ENCODE measurements at places on chromosomes 11 and 22.

DNA sequence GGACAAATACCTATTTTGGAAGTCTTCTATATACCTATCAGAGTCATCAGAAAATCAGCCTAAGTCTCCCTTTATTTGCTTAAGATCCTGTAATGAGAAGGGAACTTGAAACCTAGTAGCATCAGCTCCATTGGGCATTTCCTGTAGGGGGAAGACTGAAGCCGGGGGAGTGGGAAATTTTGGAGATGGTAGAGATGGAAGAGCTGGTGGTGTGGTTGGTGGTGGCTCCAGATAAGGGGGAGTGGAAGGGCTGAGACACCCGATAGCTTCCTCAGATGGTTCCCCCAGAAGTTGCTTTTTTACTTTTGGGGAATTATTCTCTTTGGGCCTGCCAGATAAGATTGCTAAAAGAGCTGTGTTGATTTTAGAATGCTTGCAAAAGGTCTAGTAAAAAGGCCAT, 16.4 kb upstream of the EI24 start:
- no peak for DNase-seq

- DNase-seq, result no peak
Measured at GRCh38 chr11:12397931-12398334, 20.6 kb downstream of the PARVA start.

GRCh38 chr11:35605706-35606105, 12.6 kb upstream of the FJX1 start:
- no peak for DNase-seq

DNA sequence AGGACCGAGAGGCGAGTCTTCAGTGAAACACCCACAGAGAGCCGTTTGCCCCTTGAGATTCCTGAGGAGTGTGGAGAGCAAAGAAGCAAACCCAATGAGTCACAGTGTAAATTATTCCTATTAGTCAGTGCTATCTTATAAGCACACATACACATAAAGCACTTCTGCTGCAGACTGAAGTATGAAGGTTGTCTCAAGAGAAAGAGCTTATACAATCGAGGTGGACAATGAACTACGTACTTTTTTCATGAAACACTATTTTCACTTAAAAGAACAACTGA, 37.3 kb downstream of the GALNT18 start:
- no peak for DNase-seq

DNA sequence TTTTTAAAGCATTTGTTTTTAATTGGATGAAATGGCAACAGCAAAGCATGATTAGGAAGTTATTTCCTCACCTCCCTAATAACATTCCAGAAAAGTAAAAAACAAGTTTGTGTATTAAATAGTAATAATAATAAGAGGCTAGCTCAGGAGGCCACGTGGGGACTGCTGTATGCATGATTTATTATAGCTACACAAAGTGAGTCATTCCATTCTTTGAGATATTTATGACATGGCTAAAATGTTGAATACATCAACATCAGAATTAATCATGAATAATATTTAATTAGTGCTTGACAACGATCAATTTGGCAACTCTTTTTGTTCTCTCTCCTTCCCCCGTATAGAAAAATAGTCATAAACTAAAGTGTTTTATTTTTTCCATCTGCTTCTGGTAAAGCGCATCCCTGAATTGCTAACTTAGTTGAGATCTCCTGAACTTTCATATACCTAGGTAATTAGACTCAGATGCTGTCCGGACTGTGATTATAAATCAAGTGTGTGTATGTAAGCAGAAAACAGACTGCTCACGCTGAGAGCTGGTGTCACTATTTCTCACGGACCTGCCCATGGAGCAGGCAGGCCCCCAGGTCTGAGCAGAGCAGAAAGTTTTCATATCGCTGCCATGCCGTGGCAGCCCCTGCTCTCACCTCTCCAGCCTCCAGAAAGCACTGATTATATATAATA, 125.7 kb downstream of the WT1 start:
- no peak for DNase-seq

DNA sequence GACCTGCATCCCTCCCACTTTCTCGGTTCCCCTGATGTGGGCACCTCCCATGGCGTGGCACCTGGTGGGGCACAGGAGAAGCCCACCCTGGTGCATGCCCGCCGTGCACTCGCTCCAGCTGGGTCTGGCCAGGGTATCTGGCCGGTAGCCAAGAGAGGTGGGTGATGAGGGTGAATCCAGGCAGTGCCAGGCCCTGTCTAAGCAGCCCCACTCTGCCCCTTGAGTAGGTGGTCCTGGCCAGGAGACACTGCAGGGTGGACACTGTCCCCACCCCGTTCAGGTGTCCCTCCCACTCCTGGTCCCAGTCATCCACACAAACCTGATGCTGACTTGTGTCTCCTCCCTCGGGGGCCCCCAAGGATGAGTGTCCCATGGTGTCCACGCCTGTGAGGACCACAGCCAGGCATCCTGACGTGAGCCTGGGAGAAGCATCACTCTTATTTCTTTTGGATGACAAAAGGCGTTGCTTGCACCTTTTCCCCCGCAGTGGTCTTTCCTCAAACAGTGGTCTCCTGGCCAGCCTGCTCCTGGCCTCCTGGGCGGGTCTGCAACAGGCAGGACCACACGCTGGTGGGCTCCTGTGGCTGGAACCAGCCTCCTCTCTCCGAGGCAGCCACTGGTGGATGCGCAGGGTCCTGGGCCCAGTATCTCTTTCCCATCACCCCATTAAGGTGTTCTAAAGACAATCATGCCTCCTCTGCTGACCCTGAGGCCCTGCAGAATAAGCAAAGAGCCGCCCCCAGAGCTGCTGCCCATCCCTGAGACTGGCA, 922.3 kb downstream of the BRD1 start:
- DNase-seq, result no peak

DNA sequence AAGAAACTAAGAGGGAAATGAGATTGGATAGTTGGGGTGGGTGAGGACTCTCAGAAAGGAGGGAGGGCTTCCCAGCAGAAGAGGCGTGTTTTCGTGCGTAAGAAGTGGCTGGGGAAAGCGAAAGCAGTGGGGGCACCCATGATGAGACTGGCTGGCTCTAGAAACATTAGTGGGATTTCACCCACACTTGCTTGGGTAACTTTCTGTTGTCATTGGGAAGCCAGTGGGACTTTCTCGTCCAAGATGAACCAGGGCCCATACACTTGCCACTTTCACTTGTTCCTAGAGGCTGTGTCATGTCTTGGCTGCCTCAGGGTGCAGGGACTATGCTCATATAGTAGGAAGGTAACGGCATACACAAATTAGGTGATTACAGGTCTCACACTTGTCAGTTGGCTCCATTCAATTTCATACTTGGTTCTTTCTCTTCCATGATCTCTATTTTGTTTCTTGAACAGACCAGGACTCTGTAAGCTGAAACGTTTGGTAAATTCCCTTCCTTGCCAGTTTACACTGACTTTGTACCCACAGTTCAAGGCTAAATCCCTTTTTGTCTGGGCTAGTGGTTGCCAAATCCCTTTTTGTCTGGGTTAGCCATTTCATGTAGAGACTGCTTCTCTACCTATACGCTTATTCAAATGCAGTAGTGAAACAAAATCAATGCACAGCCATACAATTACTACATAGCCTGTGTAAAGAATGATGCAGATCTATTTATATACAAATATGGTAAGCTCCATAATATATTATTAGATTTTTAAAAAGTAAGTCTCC, 42.0 kb upstream of the CXCR5 start:
- DNase-seq, result peak; percentile 46

- no peak for DNase-seq
Measured at GRCh38 chr11:62726156-62726914, 922 bp downstream of the HNRNPUL2 start.

- DNase-seq, result no peak
Measured at GRCh38 chr11:70468256-70469195, 70.2 kb downstream of the CTTN start.

DNA sequence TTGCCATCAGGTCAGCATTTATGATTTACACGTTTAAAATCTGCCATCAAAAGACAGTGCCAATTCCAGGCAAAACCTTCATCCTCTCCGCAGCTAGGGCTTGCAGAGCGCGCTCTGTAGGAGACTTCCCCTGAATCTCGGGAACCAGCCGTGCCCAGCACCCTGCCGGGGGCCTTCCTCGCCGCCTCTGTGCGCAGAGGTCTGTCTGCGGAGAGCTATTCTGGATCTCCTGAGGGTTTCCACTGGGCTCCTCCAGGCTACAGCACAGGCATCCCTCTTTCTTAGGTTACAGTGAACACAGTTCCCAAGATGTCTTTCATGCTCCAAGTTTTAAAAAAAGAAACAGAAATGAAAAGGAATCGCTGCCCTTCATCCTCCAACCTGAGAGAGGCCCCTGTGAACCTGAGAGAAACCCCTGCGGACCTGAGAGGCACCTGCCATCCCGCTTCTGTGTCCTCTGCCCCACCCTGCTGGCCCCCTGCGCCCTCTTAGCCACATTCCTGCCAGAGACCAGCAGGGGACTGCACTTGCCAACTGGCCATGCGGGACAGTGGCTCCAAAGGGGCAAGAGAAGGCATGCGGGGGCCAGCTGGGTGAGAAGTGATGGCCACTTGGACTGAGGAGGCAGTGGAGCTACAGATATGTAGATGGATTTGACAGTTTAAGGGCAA, 16.1 kb downstream of the TP53AIP1 start:
- no peak for DNase-seq

DNA sequence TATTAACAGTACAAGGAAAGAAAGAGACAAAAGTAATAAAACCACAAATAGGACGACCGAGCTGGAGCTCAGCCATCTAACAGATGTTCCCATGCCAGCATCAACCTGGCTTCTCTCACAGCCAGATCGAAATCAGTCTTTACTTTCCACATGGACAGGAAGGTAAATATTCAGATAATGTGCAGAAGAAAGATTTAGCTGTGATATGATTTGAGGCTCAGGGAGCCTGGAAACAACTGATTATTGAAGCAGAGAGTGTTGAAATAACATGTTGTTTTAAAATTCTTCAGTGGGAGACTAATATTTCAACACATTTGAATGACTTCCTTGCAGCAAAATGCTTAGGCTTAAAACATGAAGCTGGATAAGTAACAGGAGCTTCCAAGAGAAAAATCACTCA, 546.8 kb downstream of the ETS1 start:
- no peak for DNase-seq

DNA sequence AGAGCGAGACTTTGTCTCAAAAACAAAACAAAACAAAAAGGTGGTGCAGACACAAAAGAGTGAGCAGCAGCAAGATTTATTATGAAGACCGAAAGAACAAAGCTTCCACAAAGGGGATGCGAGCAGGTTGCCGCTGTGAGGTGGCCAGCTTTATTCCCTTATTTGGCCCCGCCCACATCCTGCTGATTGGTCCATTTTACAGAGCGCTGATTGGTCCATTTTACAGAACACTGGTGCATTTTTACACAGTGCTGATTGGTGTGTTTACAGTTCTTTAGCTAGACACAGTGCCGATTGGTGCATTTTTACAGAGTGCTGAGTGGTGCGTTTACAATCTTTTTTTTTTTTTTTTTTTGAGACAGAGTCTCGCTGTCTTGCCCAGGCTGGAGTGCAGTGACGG, 77.4 kb downstream of the CECR2 start:
- DNase-seq, result no peak

DNA sequence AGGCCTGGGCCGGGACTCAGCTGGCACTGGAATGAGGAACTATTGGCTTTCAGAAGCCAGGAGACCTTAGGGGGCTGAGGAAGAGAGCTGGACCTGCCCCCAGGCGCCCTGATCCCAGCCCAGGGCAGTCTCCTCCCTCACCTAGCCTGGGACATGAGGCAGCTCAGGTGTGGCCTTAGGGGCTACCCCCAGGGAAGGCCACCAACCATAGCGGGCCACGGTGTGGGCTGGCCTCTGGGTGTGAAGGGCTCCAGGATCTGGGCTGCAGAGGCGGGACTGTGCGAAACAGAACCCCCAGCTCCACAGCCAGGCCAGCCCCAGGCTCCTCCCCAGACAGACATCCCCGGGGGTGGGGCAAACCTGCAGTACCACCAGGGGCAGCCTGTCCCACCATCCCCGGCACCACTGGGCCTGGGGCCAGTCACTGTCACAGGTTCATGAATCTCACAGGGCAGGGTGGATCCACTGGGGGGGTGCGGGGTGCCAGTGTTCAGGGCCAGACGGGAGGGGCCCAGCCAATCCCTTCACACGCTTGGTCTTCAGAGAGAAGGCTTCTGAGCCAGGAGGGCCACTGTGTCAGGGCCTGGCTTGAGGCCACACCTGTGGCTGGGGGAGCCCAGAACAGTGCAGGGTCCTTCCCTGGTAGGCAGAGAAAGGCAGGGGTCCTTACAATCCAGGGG, 3.5 kb downstream of the PLXNB2 start:
- DNase-seq, result no peak

DNA sequence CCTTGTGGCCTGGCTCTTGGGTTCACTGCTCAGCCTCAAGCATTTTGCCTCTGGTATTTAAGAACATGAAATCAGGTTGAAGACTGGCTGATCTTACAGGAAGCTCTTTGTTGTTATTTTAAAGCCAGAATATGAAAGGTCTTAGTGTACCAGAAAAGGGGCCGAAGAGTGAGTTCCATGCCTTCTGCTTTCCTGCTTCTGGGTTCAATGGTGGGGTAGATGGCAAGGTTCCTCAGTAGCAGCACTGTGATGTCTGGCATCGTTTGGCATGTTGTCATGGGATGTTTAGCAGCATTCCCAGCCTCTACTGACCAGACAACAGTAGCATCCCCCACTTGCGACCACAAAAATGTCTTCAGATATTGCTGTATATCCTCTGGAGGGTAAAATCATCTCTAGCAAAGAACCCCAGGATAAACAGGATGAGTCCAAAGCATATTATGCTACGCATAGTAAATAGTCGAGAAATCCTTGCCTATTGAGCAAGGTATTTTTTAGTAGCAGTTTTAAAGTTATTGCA, 2.4 kb downstream of the VPS26B start:
- no peak for DNase-seq

DNA sequence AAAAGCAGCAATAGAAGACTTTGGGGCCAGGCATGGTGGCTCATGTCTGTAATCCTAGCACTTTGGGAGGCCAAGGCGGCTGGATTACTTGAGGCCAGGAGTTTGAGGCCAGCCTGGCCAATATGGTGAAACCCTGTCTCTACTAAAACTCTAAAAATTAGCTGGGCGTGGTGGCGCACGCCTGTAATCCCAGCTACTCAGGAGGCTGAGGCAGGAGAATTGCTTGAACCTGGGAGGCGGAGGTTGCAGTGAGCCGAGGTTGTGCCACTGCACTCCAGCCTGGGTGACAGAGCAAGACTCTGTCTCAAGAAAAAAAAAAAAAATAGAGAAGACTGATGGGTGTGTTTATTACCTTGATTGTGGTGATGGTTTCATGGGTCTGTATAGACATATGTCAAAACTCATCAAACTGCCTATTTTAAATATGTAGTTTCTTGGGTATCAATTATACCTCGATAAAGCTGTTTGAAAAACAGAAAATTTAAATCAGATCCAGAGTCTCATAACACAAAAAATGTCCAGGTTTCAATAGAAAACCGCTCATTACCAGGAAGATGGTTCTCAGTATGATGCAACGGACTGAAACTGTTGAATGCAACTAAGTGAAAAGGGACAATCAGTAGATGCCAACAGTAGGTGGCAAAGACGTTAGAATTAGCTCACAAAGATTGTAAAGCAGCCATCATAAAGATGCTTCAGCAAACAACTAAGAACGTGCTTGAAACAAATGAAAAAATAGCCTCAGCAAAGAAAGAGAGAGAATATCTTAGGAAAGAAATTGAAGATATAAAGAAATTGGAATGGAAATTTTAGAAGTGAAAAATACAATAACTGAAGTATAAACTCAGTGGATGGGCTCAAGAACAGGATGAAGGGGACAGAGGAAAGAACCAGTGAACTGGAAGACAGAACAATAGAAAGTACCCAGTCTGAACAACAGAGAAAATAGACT, 33.1 kb upstream of the SEPTIN5 start:
- no peak for DNase-seq

- DNase-seq, result no peak
Measured at GRCh38 chr11:12629601-12630313, 44.5 kb upstream of the TEAD1 start.

- no peak for DNase-seq
Measured at GRCh38 chr11:67648796-67649613, 1.5 kb downstream of the ACY3 start.
